GM23338 (cell line): ENCODE measurements at places on chromosomes 5 and 9. TPM values are rescaled to one million over a fixed set of nuclear protein-coding genes. Genes with fewer than 3 reads are reported as not detected.

LRSAM1 gene
- 16.9 and 21.9 TPM in 2 replicates for total RNA-seq

ENTPD8 gene
- 0.42 and 1.6 TPM in 2 replicates for total RNA-seq

HTR4 gene
- total RNA-seq: 0.10 TPM in 1 of 2 replicates, not detected in the other

- H3K27ac ChIP-seq: no peak overlapping the region
- H3K36me3 ChIP-seq: no peaks in the 10 kb centered on the region; the same call in 1 of the 2 replicates
- H3K4me1 ChIP-seq: no peaks in the 10 kb centered on the region
- H3K27me3 ChIP-seq: no peaks in the 10 kb centered on the region
- H3K4me3 ChIP-seq: no peak overlapping the region
- no peak for DNase-seq
These were observed 15.6 kb upstream of the CARD19 start for GRCh38 chr9:93080406-93080805.

GRCh38 chr9:94870793-94871558, 144.5 kb downstream of the AOPEP start:
- no peak overlapping the region for H3K4me3 ChIP-seq
- 0 out of 2 replicates have a peak, but pooled peaks cover under 1% of the 10 kb centered on the region for H3K4me1 ChIP-seq
- no peak overlapping the region for H3K27ac ChIP-seq
- DNase-seq: no peak
- H3K27me3 ChIP-seq: no peaks in the 10 kb centered on the region
- no peaks in the 10 kb centered on the region for H3K36me3 ChIP-seq
